ENCODE measurements at places on chromosomes 6 and 20.

GRCh38 chr6:129575378-129576118 lies 134.4 kb downstream of the ARHGAP18 start:
- DNase-seq, result no peak

GRCh38 chr6:41080621-41081020 lies 7.8 kb downstream of the NFYA start:
- no peak for DNase-seq

- no peak for DNase-seq
These were observed 28.8 kb downstream of the PDE7B start for GRCh38 chr6:135880066-135880972.

GRCh38 chr6:105911106-105911629 lies 175.0 kb upstream of the PRDM1 start:
- no peak for DNase-seq

Data from Panc1 (cell line).